Activated CD8-positive, alpha-beta memory T cell treated with anti-CD3 and anti-CD28 coated beads for 4 hours (primary cell): ENCODE measurements at places on chromosomes 3 and 15.

DNA sequence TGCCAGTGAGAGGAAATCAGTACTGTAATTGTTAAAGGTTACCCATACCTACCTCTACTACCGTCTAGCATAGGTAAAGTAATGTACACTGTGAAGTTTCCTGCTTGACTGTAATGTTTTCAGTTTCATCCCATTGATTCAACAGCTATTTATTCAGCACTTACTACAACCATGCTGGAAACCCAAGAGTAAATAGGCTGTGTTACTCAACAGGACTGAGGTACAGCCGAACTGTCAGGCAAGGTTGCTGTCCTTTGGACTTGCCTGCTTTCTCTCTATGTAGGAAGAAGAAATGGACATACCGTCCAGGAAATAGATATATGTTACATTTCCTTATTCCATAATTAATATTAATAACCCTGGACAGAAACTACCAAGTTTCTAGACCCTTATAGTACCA, 265.5 kb downstream of the NR2F2 start:
- DNase-seq: no peak

DNA sequence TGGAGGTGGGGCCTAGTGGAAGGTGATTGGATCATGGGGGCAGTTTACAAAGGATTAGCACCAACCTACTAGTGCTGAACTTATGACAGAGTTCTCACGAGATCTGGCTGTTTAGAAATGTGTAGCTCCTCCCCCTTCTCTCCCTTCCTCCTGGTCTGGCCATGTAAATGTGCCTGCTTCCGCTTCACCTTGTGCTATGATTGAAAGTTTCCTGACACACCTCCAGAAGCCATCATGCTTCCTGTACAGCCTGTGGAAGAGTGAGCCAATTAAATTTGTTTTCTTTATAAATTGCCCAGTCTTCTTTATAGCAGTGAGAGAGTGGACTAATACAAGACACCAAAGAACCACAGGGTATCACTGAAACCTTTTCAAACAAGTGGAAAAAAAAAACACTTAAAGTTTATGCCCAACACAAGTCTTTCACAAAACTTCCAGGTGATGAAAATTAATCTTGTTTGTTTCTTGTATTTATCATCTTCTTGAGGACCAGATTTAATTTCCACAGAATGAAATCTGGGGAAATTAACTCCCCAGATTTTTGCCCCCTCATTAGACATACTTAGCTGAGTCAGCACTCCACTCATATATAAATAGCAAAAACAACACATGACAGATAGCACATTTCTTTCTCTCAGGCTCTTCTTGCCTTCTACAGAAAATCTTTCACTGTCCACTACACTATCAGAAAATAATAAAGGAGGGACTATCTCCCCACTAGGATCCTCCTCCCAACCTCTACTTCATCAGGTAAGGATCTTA, 847.2 kb downstream of the TUSC7 start:
- no peak for DNase-seq

DNA sequence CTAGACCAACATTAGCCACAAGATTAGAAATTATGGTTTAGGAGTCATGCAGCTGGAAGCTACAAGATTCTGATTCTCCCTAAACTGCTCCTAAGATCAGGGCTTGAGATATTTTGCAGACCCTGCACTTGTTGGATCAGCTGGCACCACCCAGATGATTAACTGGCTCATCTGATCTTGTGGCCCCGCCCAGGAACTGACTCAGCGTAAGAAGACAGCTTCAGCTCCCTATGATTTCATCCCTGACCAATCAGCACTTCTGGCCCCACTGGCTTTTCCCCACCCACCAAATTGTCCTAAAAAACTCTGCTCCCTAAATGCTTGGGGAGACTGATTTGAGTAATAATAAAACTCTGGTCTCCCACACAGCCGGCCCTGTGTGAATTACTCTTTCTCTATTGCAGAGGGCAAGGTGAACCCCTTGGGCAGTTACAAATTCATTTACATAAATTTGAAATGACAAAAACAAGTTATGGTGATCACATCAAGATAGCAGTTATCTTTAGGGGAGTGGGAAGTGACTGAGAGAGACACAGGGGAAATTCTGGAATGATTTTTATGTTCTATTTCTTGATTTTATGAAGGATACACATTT, 76.5 kb downstream of the CD200R1L start:
- DNase-seq: no peak

GRCh38 chr15:86413191-86413590, 333.5 kb downstream of the AGBL1 start:
- DNase-seq: no peak

DNA sequence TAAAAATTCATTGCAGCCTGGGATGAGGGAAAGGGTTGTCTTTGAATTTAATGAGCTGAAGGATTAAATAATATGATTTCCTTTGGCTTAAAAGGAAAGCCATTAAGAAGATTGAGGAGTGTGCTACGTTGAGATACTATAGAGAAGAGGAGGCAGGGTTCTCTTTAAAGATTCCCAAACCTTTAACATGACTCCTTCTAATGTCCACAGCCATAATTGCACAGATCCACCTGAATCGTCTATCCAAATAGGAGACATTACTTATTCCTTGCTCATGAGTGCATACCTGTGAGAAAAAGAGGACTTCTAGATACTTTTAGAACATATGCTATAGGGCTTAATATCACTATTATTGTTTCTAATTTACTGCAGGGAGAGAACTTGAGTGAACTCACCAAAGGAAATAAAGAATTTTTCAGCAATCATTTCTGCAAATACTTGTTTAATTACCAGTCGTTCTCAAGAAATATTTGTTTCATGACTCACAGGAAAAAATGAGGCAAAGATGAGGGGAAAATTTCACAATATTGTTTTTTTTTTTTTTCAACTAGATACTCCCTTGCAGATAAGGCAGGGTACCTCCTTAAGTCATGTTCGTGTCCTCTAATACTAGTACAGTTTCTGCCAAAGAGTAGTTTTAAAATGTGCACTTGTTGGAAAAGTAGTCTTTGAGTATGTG, 8.9 kb upstream of the SUCNR1 start:
- DNase-seq: no peak

- DNase-seq: no peak
These were observed 38.4 kb downstream of the TLNRD1 start for GRCh38 chr15:81038975-81039607.

DNA sequence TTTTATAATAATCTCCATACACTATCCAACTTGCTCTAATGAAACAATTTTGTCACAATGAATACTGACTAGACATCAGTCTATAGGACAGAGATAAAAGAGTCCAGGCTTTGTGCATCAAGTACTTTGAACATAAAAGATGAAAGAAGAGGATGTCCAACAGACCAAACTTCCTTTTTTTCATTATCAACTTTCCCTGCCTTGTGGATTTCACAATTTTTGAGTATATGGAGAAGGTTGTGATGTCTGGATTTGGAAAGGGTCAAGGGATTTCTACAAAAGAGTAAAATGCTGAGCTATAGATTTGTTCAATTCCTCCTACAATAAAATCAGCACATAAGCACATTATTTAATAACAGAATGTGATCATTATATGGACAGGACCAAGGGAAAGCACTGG, 25.7 kb downstream of the CD47 start:
- no peak for DNase-seq

- no peak for DNase-seq
These were observed 50.8 kb downstream of the GXYLT2 start for GRCh38 chr3:72938471-72939265.

GRCh38 chr3:48338635-48339034, 5.2 kb upstream of the SPINK8 start:
- DNase-seq: no peak

GRCh38 chr3:72459588-72459987, 388.7 kb downstream of the SHQ1 start:
- DNase-seq: no peak

- DNase-seq: no peak
These were observed 3.4 kb upstream of the CPOX start for GRCh38 chr3:98596541-98597500.

DNA sequence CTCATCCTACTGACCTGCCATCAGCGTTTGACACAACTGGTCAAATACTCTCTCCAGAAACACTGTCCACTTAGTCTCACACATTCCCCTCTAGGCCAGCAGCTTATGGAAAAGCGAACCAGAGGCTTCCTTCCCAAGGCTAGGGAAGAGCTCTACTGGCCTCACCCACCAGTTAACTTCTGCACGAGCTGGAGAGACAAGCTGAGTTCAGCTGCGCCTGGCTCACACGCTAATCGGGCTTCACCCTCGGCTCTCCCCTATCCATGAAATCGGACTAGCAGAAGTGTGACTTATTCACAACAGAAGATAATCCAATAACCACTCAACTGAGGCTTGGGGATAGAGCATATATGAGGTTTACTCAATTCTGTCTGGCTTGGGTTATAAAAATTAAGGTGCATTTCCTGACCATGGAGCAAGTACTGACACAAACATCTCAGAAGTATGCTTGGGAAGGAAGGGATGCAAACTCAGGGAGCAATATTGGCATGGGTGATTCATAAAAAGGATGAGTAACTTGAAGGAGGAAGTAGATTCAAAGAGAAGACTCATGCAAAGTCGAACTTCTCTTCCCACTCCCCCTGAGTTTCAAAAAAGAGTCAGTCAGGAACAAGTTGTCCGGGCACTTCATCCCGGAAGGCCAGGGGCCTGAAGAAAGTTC, 73.1 kb downstream of the XXYLT1 start:
- no peak for DNase-seq

- no peak for DNase-seq
These were observed 93.4 kb downstream of the ABHD5 start for GRCh38 chr3:43783987-43784639.

DNA sequence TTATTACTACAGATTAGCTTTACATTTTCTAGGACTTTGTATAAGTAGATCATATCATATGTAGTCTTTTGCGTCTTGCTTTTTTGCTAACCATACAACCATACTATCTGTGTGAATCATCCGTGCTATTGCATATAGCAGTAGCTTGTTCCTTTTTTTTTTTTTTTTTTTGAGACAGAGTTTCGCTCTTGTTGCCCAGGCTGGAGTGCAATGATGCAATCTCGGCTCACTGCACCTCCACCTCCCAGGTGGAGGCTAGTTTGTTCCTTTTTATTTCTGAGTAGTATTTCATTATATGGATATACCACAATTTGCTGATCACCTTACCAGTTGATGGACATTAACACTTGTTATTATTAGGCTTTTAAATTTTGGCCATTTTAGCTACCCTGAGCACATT, 54.5 kb upstream of the TBL1XR1 start:
- no peak for DNase-seq

- no peak for DNase-seq
These were observed 73.4 kb downstream of the CPN2 start for GRCh38 chr3:194277786-194278130.

GRCh38 chr3:61864886-61865285, 303.5 kb downstream of the PTPRG start:
- no peak for DNase-seq

GRCh38 chr3:34300621-34301020, 502.2 kb downstream of the PDCD6IP start:
- no peak for DNase-seq

DNA sequence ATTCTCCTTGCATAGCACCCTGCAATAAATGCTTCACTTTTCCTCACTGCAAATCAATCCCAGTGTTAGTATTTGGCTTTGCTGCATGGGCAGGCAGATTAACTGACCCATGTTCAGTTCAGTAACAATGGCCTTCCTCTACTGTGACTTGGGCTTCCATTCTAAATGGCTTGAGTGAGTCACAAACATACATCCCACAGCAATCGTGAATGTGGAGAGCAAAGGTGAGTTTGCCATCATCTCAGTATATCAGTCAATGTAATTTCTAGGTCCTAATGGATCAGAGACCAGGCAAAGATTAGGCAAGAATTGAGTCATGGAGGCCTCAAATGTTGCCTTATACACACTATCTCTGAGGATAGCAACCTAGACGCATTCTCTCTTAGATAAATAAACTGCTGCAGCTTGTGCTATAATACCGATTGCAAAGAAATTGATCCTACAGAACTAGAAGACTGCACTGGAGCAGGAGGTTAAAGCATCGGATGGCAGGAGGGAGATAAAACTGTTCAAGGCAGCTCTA, 8.3 kb upstream of the ATP8B4 start:
- DNase-seq: no peak

GRCh38 chr3:98980915-98981596, 79.6 kb upstream of the DCBLD2 start:
- DNase-seq: no peak

DNA sequence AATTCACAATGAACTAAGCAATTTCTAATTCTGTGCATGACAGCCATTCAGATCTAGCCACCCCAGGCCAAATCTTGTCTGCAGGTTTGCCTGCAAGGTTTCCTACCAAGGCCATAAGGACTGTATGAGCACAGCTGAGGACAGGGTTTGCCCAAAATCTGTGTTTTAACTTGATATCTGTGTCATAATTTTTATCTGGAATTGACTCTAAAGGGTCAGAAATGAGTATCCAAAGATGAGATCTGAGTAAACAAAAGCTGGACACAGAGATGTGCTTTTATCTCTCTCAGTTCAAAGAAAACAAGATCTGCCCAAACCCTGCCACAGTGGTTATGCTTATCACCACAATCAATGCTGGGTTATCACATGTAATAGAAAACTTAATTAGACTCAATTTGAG, 154.6 kb upstream of the COL8A1 start:
- DNase-seq: no peak

GRCh38 chr3:108125153-108125543, 34.3 kb upstream of the CD47 start:
- no peak for DNase-seq

GRCh38 chr3:106573605-106574004, 704.8 kb upstream of the CBLB start:
- DNase-seq: no peak

GRCh38 chr3:54870423-54870822, 57.4 kb downstream of the LRTM1 start:
- DNase-seq: no peak

- DNase-seq: no peak
These were observed 124.6 kb upstream of the SGO1 start for GRCh38 chr3:20310629-20311028.

DNA sequence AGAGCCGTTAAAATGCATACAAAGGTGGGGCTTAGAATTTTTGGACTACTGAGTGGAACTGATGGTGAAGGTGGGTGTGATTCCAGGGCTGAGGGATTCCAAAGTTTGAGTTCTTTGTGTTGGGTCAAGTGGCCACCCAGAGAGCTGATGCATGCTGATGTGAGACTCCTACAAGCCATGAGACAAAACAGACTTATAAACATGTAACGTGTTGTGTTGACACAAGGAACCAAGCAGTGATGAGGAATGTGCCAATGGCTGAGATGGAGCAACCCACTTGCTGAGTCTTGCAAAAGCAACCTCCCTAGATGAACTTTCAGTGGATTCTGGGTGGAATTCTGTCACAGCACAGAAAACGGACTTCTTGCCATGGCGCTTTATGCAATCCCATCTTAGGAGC, 289.0 kb downstream of the TLE3 start:
- DNase-seq: no peak

DNA sequence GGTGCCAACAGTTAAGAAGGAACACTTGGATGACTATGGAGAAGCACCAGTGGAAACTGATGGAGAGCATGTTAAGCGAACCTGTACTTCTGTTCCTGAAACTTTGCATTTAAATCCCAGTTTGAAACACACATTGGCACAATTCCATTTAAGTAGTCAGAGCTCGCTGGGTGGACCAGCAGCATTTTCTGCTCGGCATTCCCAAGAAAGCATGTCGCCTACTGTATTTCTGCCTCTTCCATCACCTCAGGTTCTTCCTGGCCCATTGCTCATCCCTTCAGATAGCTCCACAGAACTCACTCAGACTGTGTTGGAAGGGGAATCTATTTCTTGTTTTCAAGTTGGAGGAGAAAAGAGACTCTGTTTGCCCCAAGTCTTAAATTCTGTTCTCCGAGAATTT, 3.0 kb downstream of the SKIL start:
- no peak for DNase-seq
